AG04450 (cell line): ENCODE measurements at places on chromosomes 2 and 18. TPM values are rescaled to one million over a fixed set of nuclear protein-coding genes. Genes with fewer than 3 reads are reported as not detected.

MOGAT1 gene
- polyA plus RNA-seq: not detected in 2 replicates

ADGRF3 gene
- 0.02 TPM in 1 of 2 replicates, not detected in the other for polyA plus RNA-seq

HOXD9 gene
- not detected in 2 replicates for polyA plus RNA-seq

CAPN14 gene
- polyA plus RNA-seq: 0.09 TPM in 2 replicates

ADCYAP1 gene
- not detected in 2 replicates for polyA plus RNA-seq

MC2R gene
- polyA plus RNA-seq: not detected in 2 replicates

DNA sequence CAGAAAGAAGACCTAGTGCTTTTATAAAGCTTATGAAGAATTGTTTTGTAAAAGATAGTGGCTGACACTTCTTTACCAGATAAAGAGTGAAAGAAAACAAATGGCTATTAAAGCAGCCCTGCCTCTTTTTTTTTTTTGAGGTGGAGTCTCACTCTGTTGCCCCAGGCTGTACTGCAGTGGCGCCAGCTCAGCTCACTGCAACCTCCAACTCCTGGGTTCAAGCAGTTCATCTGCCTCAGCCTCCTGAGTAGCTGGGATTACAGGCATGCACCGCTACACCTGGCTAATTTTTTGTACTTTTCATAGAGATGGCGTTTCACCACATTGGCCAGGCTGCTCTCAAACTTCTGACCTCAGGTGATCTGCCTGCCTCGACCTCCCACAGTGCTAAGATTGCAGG is 12.9 kb downstream of the ARPC2 start:
- no peak for DNase-seq

DNA sequence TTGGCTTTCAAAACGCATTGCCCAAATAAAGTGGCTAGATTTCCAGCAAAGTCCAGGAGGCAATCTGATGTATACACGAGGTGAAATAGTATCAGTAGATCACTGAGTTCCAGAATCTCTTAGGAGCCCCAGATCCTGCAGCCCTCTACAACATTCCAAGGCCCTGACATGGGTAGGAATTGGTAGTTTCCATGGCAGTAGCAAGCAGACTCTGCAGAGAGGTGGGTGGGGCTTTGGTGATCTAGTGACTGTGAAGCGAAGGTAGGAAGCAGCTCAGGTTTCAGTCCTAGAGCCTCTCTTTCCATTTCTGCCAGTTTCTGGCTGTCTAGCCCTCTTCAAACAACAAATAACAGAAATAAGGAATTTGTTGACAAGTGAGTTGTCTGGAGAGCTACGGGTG is 13.8 kb upstream of the SGPP2 start:
- DNase-seq: no peak

DNA sequence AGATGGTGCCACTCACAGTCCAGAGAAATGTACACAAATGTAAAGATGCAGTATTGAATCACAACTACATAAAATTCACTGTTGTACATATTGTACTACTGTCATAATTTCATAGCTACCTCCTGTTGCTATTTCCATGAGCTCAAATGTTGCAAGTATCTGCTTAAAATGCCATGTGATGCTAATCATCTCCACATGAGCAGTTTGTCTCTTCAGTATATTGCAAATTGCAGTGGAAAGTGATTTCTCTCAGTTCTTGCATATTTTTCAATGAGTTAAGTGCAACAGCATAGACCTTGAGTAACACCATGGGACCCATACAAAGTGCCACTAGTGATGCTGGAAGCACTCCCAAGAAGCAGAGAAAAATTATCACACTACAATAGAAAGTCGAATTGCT is 51.9 kb downstream of the MAIP1 start:
- no peak for DNase-seq

- no peak for DNase-seq
Measured at GRCh38 chr18:58507880-58508279, 121.0 kb downstream of the ALPK2 start.

GRCh38 chr18:35835833-35836232 is 136.6 kb upstream of the RMP24 start:
- DNase-seq: no peak

DNA sequence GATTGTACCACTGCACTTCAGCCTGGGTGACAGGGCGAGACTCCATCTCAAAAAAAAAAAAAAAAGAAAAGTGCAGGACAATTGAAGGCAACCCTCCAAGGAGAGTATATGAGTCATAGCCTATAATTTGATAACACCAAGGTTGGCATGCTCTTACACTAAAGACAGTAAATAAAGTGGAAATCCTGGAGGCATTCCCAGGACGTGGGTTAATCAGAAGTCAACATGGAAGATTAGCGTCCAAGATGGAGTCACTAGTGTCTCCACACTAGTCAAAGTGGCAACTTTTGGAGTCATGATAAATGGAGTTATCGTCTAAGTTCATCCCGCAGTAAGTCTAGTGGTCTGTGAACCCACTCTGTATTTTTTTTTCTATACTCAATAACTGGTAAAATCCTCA is 21.2 kb upstream of the UGGT1 start:
- DNase-seq: no peak

GRCh38 chr2:46964835-46965560 is 49.4 kb upstream of the MCFD2 start:
- DNase-seq: no peak

DNA sequence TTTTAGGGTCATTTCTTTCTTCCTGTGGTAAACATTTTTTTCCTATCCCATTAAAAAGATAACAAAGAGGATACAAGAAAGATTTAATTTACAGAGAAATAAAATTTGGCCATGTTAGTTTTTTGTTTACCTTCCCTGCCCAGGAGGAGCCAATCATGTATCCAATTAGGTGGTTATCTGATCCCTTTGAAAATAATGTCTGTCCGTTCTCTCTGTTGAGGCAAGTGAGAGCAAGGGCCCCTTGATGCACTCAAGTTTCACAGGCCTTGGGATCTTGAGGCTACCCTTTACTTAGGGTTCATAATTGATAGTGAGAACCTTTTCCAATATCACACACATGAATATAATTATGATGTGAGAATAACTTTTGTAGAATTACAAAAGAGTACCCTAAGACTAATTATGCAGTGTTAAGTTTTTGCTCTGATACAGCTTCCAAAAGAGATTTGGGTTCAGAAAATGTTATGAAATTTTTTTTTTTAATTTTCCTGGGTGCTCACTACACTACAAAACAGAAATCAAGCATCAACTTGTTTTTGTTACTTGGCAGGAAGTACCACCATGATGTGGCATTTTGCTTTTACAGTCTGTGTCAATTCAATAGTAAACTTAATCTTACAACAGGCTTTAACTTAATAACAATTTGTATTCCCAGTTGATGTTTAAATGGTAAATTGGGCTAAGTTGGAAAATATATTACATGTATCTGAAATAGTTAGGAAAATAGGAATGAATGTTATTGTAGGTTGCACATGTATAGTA is 42.0 kb downstream of the AFTPH start:
- DNase-seq: no peak

GRCh38 chr2:156434461-156435291 is 1.5 kb upstream of the GPD2 start:
- DNase-seq: no peak

DNA sequence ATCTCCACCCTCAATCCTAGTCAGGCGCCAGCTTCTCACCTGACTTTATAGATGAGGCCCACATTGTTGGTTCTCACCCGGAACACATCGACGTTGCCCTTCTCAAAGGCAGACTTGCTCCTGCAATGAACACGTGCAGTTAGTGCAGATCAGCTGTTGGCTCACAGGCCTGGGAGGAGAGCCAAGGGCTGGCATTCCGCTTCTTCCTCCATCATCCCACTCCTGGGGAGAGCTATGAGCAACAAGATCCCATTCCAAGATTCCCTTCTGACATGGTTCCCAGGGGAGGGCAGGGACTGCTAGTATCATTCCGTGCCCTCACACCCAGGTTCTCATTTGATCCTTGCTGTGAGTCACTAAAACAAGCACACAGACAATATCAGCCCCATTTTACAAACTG is 15.1 kb downstream of the LOXHD1 start:
- DNase-seq: no peak

DNA sequence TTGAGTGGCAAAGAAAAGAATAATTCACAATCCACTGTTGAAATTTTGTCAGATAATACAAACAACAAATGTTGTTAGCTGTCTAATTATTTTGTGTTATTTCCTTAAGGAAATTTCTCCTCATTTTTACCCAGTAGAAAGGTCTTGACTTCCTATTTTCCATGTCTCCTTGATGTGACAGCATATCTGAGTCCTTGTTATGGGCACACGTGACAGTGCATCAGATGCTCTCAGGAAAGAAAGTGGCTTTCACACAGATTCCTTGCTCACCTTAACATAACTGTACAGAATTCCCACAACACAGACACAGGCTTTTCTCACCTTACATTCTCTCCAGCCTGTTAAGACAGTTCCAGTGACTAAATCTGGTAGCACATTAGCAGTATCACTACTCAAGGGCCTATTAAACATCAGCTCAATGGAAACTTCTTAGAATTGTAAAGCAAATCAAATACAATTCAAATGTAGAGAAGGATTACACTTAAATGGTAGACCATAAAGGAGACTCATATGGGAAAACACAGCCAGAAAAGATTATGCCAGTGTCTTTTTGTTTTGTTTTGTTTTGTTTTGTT is 30.2 kb upstream of the GPR55 start:
- DNase-seq: no peak

DNA sequence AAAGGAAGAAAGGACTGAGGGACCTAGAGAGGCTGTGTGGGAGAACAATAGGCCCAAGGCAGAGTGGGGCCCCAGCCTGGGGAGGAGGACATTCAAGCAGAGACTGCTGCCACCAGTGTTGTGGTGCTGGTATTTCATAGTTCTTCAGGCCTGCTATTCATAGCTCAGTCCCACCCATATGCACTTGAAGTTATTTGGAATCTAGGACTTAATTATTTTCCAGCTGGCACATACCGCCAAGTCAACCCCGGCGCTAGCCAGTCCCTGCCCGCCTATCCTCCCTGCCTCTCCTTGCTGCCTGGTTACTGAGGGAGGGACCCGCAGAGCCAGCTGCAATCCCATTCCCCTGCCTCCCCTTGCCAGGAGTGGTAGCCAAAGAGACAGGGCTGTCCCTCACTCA is 141.2 kb downstream of the CABLES1 start:
- DNase-seq: no peak

GRCh38 chr2:113148606-113149552 is 21.5 kb downstream of the IL1RN start:
- no peak for DNase-seq

GRCh38 chr2:29218071-29218470 is 102.9 kb downstream of the CLIP4 start:
- DNase-seq: no peak

DNA sequence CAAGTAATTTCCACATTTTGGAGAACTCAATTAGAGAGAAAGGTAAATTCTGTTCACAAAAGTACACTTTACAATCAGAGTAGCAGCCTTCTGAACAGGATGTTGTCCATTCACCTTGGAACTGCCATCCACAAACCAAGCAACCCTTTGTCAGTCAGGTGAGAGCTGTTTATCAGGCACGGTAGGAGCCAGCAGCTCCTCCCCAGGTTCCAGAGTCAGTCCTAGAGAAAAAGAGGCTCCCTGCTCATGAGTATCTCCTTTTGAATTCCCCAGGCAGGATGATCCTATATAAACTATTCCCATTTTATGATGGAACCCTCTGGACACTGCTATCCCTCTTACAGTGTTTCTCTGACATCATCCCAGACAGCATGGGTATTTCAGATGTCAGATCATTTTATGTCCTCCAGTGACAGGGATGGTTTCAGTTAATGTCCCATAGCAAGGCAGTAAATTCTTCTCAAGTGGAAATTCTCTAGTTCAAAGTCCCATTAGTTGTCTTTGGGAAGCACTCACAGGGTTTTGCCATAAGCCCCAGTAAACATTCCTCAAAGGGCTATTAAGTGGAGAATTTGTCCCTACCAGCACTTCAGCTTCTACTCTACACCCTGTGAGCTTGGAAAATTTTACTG is 34.5 kb upstream of the CSRNP3 start:
- DNase-seq: no peak

GRCh38 chr2:26025509-26025908 is 8.4 kb upstream of the RAB10 start:
- DNase-seq: no peak
